ENCODE measurements at places on chromosomes 3 and 15.

GRCh38 chr3:9037144-9037711, 74.0 kb upstream of the RAD18 start:
- DNase-seq, result peak; percentile 51

DNA sequence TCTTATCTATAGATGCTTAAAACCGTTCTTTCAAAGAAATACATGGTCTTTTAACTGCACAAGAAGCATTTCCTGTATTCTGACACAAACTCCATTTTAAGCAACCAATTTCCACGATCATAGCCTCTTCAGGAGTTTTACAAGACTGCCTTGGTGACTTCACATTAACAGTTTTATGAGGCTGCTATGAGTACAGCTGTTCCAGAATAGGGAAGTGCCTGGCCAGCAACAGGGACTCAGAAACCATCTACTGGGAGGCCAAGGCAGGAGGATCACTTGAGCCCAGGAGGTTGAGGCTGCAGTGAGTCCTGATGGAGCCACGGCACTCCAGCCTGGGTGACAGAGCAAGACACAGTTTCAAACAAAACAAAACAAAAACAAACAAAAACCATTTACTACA, 78.4 kb downstream of the B3GNT5 start:
- peak; percentile 35 for DNase-seq

GRCh38 chr3:21542656-21543379, 208.2 kb downstream of the ZNF385D start:
- no peak for DNase-seq

- no peak for DNase-seq
These were observed 875.6 kb upstream of the ROBO1 start for GRCh38 chr3:80643421-80643820.

DNA sequence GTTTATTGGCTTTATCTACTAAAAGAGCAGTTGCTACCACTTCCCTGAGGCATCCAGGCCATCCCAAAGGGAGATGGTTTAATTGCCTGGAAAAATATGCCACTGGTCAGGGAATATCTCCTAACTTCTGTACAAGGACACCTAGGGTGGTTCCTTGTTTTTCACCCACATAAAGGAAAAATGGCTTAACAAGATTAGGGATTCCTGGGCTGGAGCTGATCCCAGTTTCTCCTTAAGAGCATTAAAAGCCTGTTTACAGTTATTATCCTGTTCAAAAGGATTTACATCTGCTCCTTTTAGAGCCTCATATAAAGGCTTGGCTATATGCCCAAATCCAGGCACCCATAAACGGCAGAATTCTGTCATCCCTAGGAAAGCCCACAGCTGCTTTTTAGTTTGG, 70.2 kb upstream of the WNT7A start:
- DNase-seq, result no peak

GRCh38 chr15:57253082-57253481, 123.2 kb upstream of the CGNL1 start:
- no peak for DNase-seq

GRCh38 chr3:54345847-54346375, 223.6 kb downstream of the CACNA2D3 start:
- no peak for DNase-seq

DNA sequence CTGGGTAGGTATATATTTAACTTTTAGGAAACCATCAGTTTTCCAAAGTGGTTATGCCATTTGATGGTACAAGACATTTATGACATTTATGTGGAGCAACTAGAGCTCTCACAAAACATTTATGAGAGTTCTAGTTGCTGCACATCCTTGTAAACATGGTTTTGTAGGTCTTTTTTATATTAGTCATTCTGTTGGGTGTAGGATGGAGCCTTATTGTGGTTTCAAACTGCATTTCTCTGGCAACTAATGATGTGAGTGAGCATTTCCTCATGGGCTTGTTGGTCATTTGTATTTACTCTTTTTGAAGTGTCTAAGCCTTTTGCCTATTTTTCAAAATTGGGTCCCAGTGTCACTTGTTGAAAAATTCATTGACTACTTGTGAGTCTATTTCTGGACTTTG, 45.7 kb upstream of the MGLL start:
- peak; percentile 51 for DNase-seq

DNA sequence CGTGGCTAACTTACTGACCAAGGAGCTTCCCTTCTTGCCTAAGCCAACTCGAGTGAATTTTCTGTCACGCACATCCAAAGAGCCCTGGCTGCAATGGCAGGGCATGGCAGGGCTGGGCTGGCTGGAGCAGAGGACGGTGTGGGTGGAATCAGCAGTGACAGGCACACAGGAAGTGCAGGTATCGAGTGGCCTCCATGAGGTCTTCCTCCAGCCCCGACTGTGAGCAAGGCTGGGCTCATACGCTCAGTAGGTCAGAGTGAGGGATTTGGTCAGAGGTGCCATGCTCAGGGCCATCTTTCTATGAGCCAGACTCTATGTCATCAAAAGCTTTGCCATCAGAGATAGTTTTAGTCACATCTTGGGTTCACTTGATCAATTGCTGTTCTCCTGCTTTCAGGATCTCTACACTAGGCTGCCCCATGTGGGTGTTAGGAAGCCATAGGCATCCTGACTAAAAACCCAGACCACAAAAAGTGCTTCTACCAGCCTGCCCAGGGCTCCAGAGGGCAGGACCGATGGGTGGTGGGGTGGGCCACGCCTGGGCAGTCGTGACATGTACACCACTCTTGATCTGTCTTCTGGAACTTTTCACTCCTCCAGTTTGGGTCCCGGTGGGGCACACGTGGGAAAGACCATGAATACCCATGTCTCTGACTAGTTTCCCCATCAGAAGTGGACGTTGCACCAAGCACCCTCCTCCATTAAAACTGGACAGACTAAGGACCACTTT, 22.6 kb upstream of the COMMD4 start:
- no peak for DNase-seq

Data from suppressor macrophage (primary cell).